ENCODE measurements at places on chromosomes 1 and 21. TPM values are rescaled to one million over a fixed set of nuclear protein-coding genes. Genes with fewer than 3 reads are reported as not detected.

Gene KPRP
- not detected for total RNA-seq

- DNase-seq: no peak
Measured at GRCh38 chr1:38992412-38993111, 1.5 kb downstream of the AKIRIN1 start.

DNA sequence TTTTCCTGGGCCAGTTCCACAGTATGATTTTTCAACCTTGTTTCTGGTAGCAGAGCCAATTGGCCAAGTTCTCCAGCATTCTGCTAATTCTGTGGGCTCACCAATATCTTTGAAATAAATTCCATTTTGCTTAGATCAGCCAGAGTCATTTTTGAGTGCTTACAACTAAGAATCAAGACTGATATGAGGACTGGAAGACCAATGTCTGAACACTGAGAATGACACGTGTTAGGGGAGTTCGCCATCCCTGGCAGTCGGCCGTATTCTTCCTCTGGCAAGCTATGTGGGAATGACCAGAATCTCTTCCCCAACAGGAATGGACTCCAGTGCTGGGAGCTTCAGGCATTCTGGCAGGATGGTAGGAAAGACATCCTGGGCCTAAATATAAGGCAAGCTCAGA, 4.9 kb upstream of the TENT5C start:
- DNase-seq: no peak

- DNase-seq: no peak
Measured at GRCh38 chr1:228283043-228283371, 75.2 kb downstream of the OBSCN start.

Gene LRRC38
- not detected for total RNA-seq

- no peak for DNase-seq
Measured at GRCh38 chr1:155003766-155004351, 1.3 kb downstream of the ZBTB7B start.

GRCh38 chr1:184966989-184967388, 7.3 kb downstream of the NIBAN1 start:
- DNase-seq: no peak

- DNase-seq: no peak
Measured at GRCh38 chr1:9426291-9426711, 113.0 kb upstream of the SLC25A33 start.

Gene AMPD1
- not detected for total RNA-seq

DNA sequence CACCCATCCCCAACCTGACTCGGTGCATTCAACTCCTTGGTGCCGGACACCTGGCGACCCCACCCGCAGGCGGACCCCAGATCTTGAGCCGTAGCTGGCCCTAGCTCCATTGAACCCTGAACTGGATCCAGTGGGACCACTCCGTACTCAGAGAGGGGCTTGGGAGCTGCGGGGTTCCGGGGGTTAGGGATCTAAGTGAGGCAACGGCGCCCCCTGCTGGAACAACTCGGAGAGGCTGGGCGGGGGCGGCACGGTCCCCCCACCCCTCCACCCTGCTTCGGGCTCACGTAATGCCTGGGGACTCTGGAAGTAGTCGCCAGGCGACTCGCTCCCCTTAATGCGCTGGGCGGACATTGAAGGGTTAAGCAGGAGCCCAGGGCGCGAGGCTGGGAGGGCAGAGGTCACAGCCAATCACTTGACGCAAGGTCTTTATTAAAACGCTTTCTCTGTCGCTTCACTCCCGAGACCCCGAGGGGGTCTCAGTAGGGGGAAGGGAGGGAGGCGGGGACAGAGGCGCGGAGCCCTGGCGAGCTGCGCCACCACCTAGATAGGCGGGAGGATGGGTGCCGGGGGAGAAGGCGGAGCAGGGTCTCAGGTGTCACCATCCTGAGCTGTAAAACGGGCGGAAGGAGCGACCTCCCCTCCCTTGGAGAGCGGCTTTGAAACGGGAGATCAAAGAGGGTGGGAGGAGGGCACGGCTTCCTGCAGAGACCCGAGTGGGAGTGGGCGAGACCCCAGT, 704 bp upstream of the CRABP2 start:
- no peak for DNase-seq

Measured in pulmonary artery endothelial cell (primary cell).